Activated T-helper 9 cell treated with anti-CD3 and anti-CD28 coated beads, Interleukin-2, amount 50 U/mL, for 16 hours (primary cell): ENCODE measurements at places on chromosomes 1 and 21.
A peak's percentile ranks its signal among the peaks of the same experiment; 100 is the strongest.

DNA sequence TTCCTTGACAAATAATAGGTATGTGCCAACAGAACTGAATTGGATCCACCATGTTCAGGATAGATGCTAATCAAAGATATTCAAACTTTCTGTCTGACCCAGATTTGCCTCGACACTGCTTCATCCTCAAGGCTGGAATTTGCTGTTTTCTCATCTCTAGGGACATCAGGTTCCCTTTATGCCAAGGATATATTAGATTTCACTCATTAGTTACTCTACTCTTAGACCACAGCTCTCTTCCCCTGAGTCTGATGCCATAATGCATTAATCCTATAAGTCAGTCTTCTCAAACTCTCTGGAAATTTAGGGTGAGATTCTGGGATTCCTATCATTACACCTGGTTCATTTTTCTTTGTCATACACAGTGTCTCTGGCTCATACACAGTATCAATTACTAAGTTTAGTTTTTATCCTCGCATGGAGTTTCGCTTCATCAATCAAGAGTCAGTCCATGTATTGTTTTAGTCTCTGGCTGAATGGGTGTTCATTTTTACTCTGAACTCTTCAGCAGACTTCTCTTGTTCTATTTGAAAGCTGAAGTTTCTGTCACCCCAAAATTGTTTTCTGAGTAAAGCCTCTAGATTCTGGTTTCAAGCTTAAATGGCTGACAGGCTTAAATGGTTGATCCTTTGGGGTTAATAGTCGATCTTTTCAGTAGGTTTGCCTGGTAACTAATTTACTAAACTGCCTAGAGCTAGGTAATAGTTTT, 9.3 kb upstream of the DCAF6 start:
- DNase-seq: no peak

DNA sequence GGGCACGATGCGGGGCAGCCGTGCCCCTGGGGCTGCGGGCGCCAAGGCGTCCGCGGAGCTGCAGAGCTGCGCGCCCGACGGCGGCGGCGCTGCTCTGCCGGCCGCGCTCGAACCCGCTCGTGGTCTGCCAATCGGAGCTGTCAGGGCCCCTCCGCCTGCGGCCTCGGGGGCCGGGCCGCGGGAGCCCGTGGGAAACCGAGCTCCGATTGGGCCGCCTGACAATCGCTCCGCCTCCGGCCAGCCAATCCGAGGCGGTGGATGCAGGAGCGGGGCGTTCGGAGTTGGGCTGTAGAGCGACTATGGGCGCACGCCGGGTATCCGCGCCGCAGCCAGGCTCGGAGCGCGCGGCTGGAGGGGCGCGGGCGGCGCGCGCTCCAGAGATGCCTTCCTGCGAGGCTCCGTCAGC, 100.5 kb upstream of the SOD1 start:
- DNase-seq: peak; percentile 80

GRCh38 chr1:153277852-153278251, 18.4 kb downstream of the LORICRIN start:
- DNase-seq: no peak

DNA sequence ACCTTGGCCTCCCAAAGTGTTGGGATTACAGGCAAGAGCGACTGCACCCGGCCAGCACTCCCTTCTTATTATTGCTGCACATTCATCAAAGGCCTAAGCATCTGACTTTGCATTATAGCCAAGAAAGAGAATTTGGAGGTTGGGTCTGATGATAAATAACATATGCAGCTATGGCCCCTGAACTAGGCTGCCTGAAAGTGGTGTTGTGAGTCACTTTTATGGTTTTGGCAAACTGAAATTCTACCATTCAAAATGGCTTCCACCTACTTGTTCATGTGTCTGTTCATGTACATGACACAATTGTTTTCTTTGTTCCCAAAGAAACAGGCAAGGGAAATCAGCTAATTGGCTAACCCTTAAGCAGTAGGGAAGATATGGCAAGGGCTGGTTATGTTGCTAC, 25.0 kb upstream of the UAP1 start:
- no peak for DNase-seq

- no peak for DNase-seq
Observed at GRCh38 chr1:96291468-96291867, 430.1 kb upstream of the PTBP2 start.

DNA sequence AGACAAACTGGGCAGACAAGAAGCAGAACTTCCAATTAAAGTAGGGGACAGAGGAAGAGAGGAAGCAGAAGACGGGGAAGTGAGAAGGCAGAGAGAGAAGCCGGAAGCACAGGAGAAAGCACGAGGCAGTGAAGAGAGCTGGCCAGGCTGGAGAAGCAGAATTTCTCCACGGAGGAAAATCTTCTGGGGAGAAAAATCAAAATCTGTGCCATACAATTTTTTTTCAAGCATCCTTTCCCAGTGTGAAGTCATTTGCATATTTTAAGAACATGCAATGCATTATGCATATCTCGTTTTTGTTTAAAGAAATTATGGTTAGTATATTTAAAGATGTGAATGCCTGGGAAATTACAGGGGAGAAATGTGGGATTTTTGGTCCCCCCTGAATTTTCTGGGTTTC, 7.3 kb upstream of the CAMK2N1 start:
- no peak for DNase-seq

- no peak for DNase-seq
Observed at GRCh38 chr1:76857138-76857537, 10.1 kb upstream of the ST6GALNAC5 start.

- DNase-seq: no peak
Observed at GRCh38 chr1:225668222-225668621, 15.3 kb upstream of the ENAH start.

- DNase-seq: no peak
Observed at GRCh38 chr1:5947071-5947821, 45.0 kb downstream of the NPHP4 start.

- no peak for DNase-seq
Observed at GRCh38 chr1:181595234-181595633, 111.9 kb downstream of the CACNA1E start.

GRCh38 chr1:109136766-109137165, 22.9 kb downstream of the ELAPOR1 start:
- DNase-seq: no peak

DNA sequence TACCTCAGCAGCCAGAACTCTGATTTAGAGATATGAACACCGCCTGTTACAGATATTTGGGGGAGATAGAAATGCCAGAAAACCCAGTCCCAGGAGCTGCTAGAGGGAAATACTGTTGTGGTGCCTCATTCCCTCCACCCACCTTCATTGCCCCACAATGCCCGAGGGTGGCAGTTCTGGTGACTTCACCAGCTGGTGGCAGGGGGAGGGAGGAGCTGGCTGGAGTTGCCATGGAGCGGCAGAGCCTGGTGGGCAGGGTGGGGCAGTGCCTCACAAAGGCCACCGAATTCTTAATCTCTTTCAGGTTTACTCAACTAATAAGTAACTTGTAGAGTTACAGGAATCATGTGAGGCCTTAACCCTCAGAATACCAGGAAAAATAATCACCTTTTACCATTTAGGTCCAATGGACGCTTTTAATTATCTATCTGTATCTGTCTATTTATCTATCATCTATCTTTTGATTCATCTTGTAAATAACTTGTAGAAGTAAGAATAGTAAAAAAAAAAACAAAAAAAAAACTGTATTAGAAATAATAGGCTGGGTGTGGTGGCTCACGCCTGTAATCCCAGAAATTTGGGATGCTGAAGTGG, 11.7 kb upstream of the S100A11 start:
- DNase-seq: peak; percentile 49

DNA sequence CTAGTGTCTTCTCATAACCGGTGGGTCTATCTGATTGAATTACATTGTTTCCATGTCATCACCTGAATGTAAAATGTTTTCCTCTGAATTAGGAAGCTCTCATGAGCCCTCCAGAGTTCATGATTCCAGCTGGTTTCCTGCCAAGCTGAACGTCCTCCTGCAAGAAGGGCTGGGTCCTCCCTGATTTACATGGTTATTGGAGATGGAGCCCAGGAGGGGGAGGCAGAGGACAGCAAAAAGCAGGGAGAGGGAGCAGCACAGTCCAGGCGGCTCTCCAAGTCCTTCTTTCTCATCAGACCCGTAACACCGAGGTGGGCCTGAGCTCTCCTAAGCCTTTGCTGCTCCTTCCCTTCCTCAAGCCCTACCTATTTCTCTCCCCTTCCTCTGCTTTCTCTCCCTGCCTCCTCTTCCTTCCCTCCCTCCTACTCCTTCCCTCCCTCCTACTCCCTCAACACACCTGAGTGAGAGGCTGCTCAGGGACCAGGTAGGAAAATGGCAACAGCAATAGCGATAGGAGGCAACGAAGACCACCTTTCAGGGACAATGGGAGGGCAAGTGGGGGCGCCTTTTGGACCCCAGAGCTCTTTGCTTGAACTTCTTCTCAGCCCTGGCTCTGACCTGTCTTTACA, 265.9 kb downstream of the PRDM2 start:
- no peak for DNase-seq

DNA sequence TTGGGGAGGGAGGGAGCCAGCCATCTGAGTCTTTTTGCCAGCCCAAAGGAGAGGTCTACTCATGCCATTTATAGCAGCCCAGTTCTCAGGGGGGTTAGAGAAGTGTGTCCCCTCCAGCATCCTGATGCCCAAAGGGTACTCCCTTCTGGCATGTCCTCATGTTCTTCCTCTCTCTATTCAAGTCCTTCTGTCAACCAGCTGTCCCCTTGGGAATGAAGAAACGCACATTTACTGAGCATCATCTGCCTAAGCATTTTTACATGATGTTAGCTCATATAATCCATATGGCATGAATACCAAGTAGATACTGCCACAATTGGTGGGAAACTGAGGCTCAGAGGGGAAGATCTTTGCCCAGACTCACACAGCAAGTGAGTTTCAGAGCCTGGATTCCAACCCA, 14.8 kb upstream of the TACSTD2 start:
- DNase-seq: no peak

DNA sequence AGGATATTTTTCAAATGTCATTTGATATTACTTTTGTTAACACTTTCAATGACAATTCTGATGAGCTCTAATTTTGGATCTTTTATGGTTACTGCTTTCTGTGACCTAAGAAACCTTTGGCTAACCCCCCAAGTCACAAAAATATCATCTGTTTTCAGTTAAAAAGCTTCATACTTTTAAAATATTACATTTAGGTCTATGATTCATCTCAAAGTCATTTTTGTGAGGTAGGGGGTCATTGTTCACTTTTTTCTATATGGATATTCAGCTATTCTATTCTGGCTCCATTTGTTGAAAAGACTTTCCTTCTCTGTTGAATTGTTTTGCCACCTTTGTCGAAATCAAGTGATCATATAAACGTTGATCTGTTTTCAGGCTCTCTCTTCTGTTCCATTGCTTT, 44.8 kb downstream of the UCHL5 start:
- DNase-seq: no peak

DNA sequence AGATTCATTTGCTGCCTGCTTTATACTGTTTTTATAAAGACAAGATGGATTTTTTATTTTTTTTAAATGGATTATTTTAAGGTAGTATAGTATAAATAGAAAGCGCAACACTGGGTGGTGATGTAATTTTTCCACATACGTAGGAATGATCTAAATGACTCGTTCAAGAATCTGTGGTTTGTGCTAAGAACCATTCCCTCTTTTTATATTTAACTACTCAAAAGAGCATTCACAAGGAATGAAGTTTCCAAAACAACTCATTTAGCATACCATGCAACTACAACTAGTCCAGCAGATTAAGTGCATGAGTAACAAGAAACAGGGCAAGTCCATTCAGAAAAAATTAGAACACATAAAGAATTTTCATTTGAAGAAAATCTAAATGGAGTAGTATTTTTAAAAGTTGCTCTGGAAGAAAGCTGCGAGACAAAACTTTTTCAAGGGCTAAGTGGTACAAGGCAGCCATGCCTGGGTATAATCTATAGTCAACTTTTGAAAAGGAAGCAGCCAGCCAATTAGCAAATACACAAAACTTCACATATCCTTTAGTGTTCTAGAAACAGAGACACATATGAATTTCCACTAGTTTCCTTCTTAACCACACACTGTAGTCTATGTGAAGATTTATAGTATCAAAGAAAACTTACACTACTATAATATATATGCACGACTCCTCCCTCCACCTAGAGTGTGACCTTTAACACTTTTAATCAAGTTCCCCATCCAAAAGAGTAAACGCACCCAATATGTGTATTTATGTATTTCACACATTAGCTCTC, 23.4 kb downstream of the GTF2B start:
- DNase-seq: no peak

GRCh38 chr1:37998089-37998808, 7.1 kb downstream of the FHL3 start:
- DNase-seq: no peak

GRCh38 chr1:217063172-217063908, 340.1 kb upstream of the ESRRG start:
- DNase-seq: no peak

- DNase-seq: no peak
Observed at GRCh38 chr1:169970114-169970513, 76.4 kb upstream of the SCYL3 start.

- DNase-seq: no peak
Observed at GRCh38 chr1:42888013-42888633, 41.7 kb downstream of the ZNF691 start.

GRCh38 chr1:243727503-243728203, 122.4 kb downstream of the AKT3 start:
- no peak for DNase-seq

DNA sequence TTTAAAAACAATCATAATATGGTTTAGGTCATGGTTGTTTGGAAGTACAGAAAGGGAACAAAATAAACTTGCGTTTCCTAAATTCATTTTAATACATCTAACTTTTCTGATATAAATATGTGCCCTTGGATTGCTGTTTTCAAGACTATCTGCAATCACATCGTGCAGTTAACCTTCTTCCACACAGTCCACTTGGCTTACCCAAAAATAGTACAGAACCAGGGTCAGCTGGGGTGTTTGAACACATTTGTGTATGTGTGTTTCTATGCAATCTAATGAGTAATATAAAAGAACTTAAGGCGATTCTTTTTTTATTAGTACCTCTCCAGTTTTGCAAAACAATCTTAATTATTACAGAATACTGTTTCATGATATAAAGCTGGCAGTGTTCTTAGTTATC, 19.9 kb downstream of the SAMSN1 start:
- DNase-seq: no peak

GRCh38 chr1:114322734-114323133, 169.1 kb upstream of the SYT6 start:
- no peak for DNase-seq
